ENCODE measurements at places on chromosomes 16 and 17.

DNA sequence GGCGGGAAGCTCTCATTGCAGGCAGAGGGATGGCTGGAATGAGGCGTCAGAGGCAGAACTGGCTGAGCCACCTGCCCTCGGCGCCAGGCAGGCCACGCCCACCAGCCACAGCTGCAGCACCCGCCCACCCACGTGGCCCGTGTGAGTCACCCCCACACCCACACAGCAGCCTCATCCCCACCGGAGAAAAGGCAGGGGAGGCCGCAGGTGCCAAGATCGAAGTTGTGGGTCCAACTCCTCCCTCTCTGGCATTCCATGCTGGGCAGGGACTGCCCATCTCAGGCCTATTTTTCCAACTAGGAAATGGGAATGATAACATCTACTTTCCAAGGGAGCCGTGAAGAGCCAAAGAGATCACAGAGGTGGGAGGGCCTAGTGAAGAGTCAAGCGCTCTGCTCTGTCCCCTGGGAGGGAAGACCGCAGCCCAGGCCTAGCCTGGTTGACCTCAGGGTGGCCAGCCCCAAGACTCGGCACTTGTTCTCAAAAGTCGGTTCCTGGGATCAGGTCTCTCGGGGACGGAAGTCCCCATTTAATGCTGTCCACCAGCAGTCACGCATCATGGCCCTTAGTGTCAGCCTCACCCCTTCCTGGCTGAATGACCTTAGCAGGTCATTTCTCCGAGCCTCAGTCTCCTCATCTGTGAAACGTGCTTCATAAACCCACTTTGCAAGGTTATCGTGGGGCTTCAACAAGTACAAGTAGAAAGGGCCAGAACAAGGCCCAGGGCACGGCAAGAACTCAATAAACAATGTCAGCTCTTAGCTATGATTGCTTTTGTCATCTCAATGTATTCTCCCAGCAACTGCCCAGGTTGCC, at the start of gene TRPV3:
TRPV3 (minus strand) TSS at position 45 of the 816 bp plus-strand sequence. CDS start 2,962 bp downstream, outside the sequence.
- DNase-seq, result peak; percentile 87

- DNase-seq, result no peak
These were observed 18.0 kb downstream of the ITGAM start for GRCh38 chr16:31277659-31278260.

DNA sequence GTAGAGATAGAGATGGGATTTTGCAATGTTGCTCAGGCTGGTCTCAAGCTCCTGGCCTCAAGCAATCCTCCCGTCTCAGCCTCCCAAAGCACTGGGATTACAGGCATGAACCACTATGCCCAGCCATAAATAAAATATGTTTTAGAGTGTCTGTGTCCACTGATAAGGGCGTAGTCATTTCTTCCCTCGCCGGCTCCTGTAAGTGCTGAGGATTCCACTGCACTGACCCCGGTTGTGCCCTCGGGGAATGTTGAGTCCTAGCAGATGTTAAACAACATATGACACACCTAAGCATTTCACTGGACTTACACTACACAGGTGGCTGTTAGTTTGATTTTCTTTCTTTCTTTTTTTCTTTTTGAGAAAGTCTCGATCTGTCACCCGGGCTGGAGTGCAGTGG, 5.6 kb upstream of the SHMT1 start:
- no peak for DNase-seq

DNA sequence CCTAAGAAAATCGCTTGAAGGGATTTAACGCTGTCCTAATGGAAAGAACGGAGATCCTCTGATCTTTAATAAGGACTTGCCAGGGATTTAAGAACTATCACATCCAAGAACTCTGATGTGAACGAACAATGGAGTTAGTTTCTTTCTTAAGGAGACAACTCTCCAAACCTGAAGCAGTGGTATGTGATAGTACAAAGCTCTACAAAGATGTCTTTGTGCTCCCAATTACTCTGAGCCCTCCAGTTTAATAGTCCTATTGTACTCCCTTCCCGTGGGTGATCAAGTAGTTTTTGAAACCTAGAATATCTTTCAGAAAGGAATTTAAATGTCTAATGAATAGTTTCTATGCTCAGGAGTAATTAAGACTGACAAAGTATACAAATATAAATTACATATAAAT, 123.8 kb downstream of the FTO start:
- no peak for DNase-seq
